NCI-H1930 (cell line): ENCODE measurements at places on chromosomes 11 and 22.

DNA sequence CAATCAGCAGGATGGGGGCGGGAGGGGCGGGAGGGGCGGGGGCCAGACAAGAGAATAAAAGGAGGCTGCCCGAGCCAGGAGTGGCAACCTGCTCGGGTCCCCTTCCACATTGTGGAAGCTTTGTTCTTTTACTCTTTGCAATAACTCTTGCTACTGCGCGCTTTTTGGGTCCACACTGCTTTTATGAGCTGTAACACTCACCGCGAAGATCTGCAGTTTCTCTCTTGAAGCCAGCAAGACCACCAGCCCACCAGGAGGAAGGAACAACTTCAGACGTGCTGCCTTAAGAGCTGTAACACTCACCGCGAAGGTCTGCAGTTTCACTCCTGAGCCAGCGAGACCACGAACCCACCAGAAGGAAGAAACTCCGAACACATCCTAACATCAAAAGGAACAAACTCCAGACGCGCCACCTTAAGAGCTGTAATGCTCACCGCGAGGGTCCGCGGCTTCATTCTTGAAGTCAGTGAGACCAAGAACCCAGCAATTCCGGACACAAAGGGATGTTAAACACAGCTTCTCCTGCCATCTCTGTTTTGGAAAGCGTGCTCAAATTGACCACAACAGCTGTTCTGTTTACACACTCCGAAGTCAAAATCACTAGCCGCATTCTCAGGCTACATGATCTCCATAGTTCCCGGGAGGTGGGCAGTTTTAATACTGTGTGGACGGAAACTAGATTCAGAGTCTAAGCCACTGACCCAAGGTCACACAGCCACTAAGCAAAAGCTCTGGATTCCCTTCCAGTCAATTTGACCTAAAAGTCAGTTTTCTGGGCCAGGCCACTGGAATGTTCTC, 11.9 kb downstream of the PLAAT2 start:
- DNase-seq, result no peak

GRCh38 chr22:49513358-49513851, 314.3 kb downstream of the BRD1 start:
- DNase-seq, result no peak

GRCh38 chr11:130624971-130625544, 176.6 kb downstream of the ADAMTS15 start:
- DNase-seq, result no peak

DNA sequence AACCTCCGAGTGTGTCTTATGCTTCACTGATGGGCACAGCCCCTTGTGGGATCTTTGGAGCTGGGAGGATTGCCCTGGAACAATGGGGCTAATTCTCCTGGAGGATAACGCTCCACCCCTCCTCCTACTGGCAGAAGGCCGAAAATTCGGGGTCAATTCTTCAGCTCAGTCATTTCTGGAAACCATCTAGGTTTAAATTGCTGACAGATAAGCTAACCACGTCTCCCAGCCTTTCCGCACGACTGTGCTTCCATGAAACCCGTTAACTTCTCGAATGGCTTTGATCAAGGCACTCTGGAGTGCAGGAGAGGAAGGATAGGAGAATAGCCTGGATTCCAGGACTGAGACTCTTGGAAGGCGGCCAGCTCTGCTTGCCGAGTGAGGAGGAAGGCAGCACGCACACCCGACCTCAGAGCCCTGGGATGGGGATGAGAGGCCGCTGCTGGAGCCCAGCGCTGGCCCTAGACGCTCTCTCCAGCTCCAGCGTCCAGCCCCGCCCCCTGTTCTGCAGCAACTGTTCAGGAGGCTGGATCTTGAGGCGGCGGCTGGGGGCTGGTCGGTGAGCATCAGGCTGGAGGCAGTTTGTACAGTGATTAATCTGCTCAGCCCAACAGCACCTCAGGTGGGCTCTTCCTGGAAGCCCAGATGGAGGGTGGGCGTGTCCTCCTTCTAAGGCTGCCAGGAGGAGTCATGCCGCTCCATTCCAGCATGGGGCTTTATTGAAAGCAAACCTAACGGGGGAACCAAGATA, 176.7 kb upstream of the NCAM1 start:
- DNase-seq, result no peak

DNA sequence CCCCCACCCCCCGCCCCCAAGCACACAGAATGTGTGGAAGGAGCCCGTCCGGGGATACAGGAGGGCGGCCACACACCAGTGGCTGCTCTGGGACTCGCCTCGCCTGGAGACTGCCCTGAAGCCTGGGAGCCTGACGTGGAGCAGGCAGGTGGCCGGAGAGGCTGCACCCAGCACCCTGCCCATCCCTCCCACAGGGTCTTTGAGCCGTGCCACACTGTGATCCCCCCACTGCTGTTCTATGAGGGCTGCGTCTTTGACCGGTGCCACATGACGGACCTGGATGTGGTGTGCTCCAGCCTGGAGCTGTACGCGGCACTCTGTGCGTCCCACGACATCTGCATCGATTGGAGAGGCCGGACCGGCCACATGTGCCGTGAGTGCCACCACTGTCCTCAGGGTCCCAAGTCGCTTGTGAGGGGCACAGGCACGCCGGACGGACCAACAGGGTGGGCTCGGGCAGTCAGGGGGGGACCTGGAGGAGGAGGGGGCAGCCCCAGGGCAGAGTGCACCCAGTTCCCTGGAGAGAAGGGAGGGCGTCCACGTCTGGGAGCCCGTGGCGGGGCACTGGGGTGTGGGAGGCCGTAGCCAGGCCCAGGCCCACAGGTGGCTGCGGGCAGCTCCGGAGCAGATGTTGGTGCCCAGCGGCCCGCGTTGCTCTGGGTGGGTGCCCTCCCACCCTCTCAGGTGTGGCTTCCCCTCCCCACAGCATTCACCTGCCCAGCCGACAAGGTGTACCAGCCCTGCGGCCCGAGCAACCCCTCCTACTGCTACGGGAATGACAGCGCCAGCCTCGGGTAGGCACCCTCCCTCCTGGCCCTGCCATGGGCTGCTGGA, 27.0 kb upstream of the MUC5B start:
- no peak for DNase-seq

DNA sequence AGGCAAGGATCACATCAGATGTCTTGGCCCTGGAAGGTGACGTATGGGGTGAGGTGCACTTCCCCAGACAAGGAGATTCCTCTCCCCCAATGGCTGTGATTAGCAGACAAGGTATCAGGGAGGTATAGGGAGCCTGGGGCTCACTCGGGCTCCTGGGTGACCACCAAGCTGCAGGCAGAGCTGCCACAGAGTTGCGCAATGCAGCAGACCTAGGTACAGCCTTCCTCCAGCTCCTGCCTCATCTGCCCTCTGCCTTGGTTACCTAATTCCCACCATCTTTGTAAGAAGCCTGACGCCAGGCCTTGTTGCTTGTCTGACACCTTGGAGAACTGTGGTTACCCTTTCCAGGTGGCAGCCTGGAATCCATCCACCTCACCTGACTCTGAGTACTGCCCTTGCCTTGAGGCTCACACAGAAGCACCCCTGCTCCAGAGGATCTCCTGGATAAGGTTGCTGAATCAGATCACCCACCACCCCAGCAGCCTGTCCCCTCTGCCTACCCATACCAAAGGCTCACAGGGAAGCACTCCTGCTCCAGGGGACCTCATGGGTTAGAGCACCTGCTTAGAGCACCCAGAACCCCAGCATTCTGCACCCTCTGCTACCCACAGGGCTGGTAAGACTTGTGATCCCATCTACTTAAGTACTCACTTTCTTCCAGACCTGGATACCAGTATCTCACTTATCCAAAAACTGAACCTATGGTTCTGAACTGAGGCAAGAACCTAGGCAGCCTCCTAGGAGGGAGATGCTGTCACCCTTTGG, 40.4 kb downstream of the GAB4 start:
- no peak for DNase-seq

GRCh38 chr11:12235553-12235946, 125.2 kb downstream of the MICAL2 start:
- no peak for DNase-seq

GRCh38 chr11:113242767-113243397, 71.5 kb upstream of the TTC12 start:
- no peak for DNase-seq

GRCh38 chr11:13109616-13110015, 100.5 kb downstream of the RASSF10 start:
- DNase-seq, result no peak

DNA sequence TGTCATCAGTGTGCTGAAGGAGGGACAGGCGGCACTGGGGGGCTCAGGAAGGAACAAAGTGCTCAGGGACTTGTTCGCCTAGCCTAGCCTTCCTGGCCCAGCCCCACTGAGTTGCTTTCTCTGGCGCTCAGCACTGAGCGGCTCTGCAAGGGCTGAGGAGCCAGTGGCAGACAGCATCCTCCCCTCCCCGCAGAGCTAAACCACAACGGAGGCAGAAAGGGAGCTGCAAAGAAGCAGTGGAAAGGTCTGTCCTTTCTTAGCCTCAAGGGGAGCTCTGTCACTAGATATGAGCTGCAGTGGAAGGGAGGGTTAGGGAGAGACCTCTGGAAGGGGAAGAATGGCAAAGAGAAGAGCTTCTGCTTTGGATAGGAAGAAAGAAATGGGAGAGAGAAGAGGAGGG, 89.7 kb upstream of the PHOX2A start:
- no peak for DNase-seq

DNA sequence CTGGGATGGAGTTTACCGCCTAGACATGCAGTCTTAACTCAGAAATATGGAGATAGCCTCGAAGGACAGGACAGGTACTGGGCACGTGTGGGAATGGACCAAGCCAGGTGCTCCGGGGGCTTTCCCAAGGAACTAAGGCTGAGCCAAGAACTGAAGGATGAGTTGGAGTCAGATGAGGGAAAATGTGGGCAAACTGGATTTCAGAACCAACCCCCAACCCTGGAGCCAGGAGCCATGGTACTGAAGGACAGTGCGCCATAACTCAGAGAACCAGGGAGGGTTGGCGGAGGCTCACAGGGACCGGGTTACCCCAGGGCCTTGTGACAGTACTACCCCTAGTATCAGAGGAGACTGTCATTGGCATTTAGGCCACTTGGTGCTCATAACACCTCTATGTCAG, 2.5 kb upstream of the MIF start:
- DNase-seq, result no peak

GRCh38 chr11:119236490-119236889, 30.4 kb downstream of the CBL start:
- DNase-seq, result no peak

DNA sequence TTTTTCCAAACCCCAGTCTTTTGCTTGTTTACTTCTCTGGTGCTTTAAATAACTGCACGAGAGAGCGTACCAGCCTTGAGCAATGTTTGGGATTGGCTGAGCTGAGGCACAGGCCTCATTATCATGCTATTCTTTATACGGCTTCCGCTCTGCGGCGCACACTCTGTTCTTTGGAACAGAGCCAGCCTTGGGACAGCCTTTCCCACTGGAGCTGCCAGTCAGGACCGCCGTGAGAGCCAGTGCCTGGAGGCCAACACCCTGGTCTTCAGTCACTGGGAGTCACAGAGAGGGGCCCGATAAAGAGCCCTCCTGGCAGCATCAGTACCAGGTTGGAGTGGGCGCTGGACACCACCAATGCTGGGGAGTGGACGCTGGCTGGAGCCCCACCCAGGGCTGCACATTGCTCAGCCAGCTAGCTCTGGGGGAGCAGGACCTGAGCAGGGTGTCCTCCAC, 125.6 kb downstream of the BCR start:
- DNase-seq, result no peak

DNA sequence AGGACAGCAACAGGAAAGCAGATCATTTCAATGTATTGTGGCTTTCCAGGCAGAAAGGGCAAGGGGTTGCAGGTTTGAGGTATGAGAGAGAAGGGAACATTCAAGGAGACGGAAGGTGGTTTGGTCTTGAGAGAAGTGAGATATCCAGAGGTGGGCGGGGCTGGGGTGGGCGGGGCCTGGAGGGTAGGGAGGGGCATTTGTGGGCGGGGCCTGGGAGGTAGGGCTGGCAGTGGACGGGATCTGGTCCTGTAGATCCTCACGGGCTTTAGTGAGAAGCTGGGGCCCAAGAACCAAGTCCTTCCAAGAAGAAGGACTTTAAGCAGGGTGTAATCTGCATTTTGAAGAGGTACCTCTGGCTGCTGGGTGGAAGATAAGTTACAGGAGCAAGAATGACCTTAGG, 199.2 kb downstream of the MN1 start:
- DNase-seq, result no peak

GRCh38 chr11:111623527-111624030, 21.3 kb downstream of the SIK2 start:
- no peak for DNase-seq

- no peak for DNase-seq
Observed at GRCh38 chr11:13834463-13834862, 128.1 kb upstream of the SPON1 start.

DNA sequence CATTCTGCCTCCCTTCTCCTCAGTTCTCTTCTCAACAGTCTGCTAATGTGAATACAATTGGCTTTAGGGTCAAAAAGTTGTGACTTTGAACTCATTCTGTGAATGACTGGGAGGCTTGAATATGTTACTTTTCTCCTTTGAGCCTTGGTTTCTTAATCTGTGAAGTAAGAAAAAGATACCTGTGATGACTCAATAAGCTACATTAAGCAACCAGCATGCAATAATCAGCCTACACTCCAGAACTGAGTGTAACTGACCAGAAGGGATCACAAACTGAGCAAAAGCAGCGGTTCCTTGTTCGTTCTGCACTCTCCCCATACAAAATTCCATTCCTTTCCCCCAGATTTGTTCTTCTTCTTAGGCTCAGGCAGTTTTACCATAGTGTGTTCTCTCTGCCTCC, 23.4 kb downstream of the ZNF202 start:
- DNase-seq, result no peak

DNA sequence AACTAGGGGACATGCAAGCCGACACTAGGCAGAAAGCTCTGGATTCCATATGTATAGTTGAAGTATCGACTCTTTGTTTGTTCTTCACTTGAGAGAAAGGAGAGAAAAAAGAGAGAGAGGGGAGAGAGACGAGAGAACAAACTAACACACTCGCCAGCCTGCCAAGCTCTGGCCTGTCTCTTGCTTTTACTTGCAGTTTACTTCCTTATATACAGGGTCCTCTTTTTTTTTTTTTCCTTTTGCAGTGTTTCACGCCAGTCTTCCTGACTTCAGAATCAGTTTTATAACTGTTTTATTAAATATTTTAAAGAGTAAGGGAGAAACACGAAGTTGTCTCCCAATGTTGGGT, 19.9 kb downstream of the TEAD1 start:
- no peak for DNase-seq

DNA sequence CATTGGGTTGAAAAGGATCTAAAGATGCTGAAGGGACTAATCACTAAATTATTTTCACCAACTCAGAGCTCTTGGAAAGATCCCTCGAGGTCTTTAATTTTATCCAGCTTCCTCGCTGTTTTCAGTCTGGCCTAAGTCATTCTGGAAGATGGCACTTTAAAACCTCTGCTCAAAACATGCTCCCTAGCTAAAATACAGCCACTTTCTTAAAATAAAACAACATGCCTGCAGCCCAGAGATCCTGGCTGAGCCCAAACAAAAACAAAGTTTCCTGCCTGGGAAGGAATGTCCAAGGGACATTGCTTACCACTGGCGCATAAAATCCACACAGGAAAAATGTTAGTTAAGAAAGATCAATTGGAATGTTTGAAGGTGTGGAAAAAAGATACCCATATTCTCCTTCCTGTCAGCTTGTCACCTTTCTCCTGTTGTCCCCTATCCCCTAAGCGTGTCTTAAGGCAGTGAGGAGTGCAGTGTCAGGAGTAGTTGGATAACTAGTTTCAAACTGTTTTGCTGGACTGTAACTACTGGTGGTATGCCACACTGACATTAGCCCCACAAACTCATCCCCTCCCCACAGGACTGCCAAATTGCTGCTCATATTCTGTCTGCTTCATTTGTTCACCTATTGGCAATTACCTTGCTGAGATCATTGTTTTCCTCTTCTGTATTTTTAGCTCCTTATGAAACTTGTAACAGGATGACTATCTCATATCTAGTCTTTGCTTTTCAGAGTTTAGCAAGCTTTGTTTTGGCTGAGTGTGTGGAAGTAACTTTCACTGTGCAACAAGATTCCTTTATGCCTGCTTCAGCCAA, 108.3 kb upstream of the SESN3 start:
- no peak for DNase-seq

GRCh38 chr22:27730641-27731433, 70.7 kb downstream of the MN1 start:
- no peak for DNase-seq
